NCI-H146 (cell line): ENCODE measurements at places on chromosomes 5 and 9.

- DNase-seq: no peak
These were observed 622.4 kb downstream of the CHSY3 start for GRCh38 chr5:130526708-130527107.

GRCh38 chr9:79053598-79053997 is 518.2 kb upstream of the TLE4 start:
- DNase-seq: peak; percentile 5

DNA sequence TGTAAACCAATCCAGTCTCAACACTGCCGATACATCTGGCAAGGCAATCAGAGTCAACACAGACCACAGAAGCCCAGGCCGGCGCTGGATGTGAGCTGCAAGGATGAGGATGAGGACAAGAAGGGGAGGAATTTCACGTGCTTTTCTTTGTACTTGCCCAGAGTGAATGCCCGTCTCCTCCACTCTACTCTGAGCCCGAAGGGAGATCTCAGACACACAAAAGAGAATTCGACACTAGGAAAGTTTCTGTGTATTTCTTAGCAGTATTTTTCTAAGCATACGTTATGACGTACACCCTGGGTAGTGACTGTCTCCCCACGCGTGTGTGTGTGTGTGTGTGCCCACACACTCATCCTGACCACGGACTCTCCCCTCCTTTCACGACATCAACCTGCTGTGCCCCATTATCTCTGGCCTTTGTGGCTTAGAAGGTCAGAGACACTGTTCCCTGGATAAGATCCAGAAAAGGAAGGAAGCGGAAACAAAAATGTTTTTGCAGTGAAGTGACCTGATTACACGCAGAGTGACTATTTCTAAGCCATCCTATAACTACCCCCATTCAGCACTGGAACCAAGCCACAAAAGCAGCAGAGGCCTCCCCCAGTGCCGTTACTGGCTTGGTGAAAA is 227.3 kb upstream of the DAPK1 start:
- no peak for DNase-seq

- DNase-seq: no peak
These were observed 10.9 kb downstream of the SEC24A start for GRCh38 chr5:134659456-134659855.

DNA sequence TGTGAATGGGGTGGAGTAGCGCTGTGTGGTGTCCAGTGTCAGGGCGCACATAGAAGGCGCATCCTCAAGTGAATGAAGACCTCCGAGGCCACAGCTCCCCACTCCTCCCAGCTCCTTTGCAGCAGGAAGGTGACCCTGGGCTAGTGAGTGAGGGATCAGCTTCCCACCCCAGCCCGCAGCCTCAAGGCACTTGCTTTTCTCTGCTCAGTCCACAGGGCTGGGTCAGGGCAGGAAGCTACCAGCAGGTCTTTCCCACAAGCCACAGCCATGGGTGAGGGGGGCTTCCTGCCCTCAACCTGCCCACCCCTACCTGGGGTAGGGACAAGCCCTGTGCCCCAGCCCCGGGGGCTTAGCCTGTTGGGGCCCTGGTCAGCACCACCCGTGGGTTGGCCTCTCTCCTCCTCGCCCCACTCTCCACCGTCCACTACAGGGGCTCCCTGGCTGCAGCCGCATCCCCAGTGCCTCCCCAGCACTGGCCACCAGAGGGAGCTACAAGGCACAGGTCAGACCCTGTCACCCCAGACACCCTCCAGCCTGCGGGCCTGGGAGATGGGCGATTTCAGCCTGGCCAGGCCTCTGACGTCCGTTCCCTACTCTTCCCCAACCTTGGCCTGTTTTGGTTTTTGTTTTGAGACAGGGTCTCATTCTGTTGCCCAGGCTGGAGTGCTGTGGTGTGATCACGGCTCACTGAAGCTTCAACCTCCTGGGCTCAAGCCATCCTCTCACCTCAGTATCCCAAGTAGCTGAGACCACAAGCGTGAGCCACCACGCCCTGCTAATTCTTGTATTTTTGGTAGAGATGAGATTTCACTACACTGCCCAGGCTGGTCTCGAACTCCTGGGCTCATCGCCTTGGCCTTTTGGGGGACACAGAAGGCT is 1.3 kb upstream of the ABCA2 start:
- peak; percentile 59 for DNase-seq

DNA sequence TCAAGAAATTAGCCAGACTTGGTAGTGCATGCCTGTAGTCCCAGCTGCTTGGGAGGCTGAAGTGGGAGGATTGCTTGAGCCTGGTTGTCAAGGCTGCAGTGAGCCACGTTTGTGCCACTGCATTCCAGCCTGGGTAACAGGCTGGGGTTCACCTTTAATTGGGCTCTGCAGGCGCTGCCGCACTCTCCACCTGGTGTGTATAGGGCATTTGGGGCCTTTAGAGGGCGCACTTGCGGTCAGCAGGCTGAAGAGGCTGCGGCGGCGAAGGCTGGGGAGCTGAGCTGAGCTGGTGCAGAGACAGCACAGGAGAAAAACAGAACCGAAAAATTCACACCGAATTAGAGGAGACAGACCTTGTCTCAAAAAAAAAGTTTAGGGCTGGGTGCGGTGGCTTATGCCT is 31.2 kb downstream of the CDK7 start:
- peak; percentile 14 for DNase-seq

DNA sequence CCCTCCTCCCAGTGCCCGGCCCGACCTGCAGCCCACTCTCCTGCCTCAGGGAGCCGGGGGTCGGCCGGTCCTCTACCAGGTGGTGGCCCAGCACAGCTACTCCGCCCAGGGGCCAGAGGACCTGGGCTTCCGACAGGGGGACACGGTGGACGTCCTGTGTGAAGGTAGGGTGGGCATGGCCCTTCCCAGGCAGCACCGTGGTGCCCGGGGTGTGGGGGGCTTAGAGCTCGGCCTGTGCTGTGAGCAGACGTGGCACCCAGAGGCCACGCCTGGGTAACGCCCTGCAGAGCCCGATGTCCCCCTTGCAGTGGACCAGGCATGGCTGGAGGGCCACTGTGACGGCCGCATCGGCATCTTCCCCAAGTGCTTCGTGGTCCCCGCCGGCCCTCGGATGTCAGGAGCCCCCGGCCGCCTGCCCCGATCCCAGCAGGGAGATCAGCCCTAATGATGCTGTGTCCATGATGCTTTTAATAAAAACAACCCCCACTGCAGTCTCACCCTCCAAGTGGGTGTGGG is 7.2 kb downstream of the ENTPD8 start:
- no peak for DNase-seq

DNA sequence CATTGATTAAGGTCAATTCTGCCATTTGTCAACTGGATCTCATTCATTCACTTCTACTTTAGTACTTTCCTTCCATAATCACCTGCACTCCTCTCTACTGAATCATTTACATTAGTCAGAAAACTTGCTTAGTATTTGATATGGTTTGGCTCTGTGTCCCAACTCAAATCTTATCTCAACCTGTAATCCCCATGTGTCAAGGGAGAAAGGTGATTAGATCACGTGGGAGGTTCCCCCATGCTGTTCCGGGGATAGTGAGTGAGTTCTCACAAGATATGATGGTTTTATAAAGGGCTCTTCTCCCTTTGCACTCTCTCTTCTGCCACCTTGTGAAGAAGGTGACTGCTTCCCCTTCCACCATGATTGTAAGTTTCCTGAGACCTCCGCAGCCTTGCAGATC is 23.7 kb upstream of the UGCG start:
- no peak for DNase-seq

DNA sequence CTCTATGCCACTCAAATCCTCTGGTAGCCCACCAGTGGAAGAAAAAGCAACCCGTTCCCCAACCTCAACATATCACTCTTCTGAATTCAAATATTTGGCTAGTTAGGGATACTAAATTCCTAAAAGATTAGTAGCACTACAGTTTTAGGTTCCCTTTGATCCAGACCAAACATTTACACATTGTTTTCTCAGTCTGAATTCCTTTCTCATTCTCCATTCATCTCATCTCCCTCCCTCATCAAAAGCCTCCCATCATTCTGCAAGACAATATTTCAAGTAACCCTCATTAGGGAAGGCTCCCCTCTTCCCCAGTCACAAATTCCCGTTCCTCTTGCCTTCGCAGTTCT is 26.3 kb downstream of the ADAM19 start:
- DNase-seq: no peak

DNA sequence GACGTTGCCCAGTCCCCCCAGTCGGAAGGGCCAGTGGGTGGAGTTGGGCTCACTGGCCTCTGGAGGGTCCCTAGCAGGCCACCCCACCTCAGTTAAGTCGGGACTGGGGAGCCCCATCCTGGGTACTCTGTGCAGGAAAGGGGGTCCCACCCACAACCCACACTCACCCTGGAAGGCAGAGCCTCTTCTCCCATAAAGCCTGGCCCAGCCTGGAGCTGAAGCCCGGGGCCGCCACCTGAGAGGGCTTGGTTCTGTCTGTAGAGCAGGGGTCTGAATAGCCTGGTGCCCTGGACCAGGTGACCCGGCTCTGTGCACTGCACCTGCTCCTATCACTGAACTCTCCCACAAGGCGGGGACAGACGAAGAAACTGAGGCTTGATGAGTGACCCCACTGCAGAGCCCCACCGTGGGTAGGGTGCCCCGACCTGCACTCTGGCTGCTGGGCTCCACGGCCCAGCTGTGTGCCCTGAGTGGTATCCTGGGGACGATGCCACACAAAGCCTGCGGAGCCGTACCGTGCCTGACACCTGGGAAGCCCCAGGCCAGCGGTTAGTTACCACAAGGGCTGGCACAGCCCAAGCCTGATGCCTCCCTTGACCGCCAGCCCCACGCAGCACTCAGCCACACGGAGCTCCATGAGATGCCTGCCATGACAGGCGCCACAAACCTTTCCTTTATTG is 7.3 kb downstream of the PTGES2 start:
- no peak for DNase-seq

DNA sequence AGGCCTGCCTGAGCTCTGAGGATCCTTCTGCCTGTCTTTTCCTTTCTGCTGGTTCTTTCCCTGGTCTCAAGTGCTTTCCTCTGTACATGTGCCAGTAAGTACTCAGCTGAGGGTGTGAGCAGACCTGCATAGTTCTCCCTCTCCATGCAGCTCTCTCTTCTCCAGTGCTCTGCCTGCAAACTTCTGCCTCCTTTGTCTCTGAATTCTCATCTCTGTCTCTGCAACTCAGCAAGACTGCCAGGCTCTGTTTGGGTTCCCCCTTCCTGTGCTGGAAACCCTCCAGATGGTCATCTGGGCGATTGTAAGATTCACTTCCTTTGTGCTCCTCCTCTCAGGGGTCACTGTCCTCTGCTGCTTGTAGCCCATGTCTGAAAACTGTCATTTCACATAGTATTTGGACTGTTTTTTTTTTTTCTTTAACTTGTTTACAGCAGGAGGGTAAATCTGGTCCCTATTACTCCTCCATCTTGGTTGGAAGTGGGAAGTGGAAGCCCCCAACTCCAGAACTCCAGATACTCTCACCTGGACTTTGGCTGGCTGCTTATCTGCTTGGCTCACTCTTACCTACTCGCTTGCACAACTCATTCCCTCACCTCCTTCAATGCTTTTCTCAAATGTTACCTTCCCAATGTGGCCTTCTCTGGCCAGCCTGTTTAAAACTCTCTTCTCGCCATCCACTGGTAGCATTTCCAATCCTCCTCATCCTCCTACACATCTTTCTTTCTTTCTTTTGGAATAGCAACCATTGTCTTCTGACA is 175.3 kb upstream of the TBC1D2 start:
- no peak for DNase-seq

- DNase-seq: no peak
These were observed 81.8 kb downstream of the FBXW11 start for GRCh38 chr5:171924493-171925122.

DNA sequence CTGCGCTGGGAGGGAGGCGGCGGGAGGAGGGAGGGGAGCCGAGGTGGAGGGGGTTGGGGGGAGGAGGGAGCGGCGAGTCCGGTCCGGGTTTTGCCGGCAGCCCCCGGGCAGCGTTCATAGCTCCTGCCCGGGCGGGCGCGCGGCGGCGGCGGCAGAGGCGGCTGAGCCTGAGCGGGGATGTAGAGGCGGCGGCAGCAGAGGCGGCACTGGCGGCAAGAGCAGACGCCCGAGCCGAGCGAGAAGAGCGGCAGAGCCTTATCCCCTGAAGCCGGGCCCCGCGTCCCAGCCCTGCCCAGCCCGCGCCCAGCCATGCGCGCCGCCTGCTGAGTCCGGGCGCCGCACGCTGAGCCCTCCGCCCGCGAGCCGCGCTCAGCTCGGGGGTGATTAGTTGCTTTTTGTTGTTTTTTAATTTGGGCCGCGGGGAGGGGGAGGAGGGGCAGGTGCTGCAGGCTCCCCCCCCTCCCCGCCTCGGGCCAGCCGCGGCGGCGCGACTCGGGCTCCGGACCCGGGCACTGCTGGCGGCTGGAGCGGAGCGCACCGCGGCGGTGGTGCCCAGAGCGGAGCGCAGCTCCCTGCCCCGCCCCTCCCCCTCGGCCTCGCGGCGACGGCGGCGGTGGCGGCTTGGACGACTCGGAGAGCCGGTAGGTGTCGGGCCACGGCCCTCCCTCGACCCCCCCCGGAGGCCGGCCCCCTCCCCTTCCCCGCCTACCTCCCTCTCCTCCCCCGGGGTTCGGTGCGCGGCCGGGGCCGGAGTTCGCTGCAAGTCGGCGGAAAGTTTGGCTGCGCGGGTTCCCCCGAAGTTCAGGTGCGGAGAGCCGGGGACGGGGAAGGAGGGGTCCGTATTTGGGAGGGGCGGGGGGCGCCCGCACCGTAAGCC is at the start of gene CXXC5:
CXXC5 (plus strand) TSS at position 145 of the 877 bp plus-strand sequence. CDS start 32,175 bp downstream, outside the sequence.
- peak; percentile 75 for DNase-seq

GRCh38 chr5:89972901-89973300 is 436.7 kb downstream of the CETN3 start:
- no peak for DNase-seq

DNA sequence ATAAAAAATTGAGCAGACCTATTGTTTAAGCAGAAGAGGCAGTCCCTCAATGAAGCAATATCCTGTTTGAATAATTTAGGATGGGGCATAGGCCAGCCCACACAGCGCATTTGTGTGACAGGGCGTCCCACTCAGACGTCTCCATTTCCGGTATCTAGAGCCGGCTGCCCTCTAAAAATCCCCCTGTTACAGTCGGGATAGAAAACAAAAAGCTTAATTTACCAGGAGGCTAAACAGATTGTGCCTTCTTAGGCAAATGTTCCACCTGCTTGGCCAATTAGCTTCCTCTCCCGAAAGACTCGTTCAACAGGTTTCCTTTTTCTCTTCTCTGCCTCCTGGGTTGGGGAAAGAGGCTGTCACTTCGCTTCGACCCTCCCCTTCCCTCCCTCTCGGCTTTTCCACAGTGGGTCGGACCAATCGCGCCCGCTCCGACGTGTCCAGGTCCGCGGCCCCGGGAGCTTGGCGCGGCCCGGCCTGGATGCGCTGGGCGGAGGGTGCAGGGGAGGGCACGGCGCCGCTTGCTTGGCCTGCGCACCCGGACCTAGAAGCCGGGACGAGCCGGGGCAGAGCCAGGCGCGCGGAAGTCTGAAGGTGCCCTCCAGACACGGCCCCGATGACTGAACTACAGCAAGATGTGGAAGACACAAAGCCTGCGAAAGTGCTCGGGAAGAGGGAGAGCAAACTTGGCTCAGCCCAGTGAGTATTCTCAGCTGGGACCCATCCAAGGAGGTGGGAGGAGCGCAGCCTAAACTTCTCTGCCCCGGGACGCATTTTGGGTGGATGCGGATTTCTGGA is at the start of gene GRAMD2B:
GRAMD2B (plus strand) TSS at position 416 of the 795 bp plus-strand sequence; CDS start at position 614, 198 bp downstream.
- DNase-seq: peak; percentile 76

GRCh38 chr5:31894141-31894540 is 255.2 kb downstream of the PDZD2 start:
- no peak for DNase-seq
